ENCODE measurements at places on chromosomes 5 and 9.

GRCh38 chr5:68251804-68252522 lies 36.4 kb downstream of the PIK3R1 start:
- DNase-seq = peak; percentile 57

DNA sequence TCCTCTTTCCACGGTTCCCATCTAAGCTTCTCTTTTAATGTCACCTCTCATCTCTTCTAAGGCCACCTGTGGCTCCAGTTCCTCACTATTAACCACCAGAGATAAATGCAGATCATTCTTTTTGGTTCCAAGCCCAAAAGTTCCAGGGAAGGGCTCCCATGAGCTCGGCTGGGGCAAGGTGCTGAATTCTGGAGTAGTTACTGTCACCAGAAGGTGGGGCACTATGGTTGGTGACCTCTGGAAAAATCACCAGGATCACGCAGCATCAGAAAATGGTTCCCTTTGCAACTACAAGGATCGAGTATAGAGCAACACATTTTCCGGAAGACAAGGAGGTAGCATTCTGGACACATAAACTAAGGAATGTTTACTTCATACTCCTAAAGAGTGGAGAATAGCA lies 528.7 kb upstream of the DAP start:
- peak; percentile 58 for DNase-seq

GRCh38 chr5:142819825-142820224 lies 49.6 kb downstream of the ARHGAP26 start:
- no peak for DNase-seq

GRCh38 chr5:32471784-32472183 lies 27.2 kb upstream of the ZFR start:
- DNase-seq = peak; percentile 58

- DNase-seq = no peak
These were observed 380.2 kb upstream of the ZNF462 start for GRCh38 chr9:106482733-106483132.

- no peak for DNase-seq
These were observed 71.1 kb downstream of the MAPKAP1 start for GRCh38 chr9:125635888-125636287.

- no peak for DNase-seq
These were observed 135.1 kb downstream of the SLC25A46 start for GRCh38 chr5:110873773-110874437.

GRCh38 chr5:122942164-122942914 lies 94.2 kb downstream of the PPIC start:
- no peak for DNase-seq

GRCh38 chr5:151492729-151493128 lies 45.3 kb downstream of the SLC36A1 start:
- DNase-seq = no peak

GRCh38 chr5:107977550-107978071 lies 306.9 kb upstream of the EFNA5 start:
- no peak for DNase-seq

GRCh38 chr5:53814819-53815218 lies 254.4 kb downstream of the NDUFS4 start:
- DNase-seq = no peak

DNA sequence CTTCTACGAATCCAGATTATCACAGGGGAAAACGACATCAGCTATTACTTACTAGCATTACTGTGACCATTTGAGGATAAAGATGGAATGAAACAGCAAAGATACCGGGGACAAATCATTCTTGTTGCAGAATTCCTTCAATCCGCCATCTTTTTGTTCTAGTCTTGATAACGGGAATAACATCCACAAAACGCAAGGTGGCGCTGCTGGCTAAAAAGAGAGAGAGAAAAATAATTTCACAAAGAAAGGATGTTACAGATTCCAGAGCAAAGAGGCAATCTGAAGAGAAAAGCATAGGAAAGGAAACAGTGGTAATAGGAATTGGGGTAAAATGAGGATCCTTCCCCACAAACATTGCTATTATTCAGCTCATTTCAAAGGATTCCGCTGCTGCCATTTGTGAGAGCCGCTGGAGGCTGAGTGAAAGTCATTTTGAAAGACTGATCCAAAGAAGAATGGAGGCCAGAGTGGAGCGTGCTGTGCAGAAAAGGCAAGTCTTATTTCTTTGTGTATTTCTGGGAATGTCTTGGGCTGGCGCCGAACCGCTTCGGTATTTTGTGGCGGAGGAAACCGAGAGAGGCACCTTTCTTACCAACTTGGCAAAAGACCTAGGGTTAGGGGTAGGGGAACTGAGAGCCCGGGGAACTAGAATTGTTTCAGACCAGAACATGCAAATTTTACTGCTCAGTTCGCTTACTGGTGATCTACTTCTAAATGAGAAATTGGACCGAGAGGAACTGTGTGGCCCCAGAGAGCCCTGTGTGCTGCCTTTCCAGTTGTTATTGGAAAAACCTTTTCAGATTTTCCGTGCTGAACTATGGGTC lies at the start of gene PCDHB7:
Gene PCDHB7 (plus strand): TSS at position 264 of the 824 bp plus-strand sequence. CDS start 192 bp downstream, at position 456.
- DNase-seq = peak; percentile 82

DNA sequence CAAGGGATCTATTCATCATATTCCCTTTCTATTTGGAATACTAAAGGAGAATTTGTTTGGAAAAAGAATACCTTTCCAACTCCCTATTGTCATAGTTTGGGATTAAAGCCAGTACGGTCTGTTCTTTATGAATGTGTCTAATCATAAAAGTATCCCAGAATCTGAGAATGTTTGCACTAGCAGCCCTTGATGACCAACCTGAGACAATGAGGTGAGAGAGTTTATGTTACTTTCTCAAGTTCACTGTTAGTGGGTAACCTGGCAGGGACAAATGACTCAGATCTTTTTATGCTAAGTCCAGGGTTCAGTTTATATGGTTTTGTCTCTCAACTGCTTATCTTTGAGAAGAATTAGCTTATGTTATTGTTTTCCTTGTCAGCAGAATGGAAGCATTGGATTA lies 25.3 kb upstream of the TLR4 start:
- no peak for DNase-seq

DNA sequence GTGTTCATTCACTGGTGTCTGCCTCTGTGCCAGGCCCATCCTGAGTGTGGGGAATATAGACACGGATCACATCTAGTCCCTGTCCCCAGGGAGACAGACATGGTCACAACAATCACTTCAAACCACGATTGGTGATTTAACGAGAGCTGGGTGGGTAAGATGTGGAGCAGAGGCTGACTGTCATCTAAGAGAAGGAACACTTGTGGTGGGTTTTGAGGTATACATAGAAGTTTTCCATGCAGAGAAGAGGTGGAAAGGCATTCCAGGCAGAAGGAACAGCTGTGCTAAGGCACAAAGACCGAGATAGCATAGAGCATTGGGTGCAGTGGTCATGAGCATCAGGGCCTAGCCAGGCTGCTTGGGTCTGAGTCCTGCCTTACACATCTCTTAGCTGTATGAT lies 22.7 kb upstream of the WDR38 start:
- DNase-seq = no peak

DNA sequence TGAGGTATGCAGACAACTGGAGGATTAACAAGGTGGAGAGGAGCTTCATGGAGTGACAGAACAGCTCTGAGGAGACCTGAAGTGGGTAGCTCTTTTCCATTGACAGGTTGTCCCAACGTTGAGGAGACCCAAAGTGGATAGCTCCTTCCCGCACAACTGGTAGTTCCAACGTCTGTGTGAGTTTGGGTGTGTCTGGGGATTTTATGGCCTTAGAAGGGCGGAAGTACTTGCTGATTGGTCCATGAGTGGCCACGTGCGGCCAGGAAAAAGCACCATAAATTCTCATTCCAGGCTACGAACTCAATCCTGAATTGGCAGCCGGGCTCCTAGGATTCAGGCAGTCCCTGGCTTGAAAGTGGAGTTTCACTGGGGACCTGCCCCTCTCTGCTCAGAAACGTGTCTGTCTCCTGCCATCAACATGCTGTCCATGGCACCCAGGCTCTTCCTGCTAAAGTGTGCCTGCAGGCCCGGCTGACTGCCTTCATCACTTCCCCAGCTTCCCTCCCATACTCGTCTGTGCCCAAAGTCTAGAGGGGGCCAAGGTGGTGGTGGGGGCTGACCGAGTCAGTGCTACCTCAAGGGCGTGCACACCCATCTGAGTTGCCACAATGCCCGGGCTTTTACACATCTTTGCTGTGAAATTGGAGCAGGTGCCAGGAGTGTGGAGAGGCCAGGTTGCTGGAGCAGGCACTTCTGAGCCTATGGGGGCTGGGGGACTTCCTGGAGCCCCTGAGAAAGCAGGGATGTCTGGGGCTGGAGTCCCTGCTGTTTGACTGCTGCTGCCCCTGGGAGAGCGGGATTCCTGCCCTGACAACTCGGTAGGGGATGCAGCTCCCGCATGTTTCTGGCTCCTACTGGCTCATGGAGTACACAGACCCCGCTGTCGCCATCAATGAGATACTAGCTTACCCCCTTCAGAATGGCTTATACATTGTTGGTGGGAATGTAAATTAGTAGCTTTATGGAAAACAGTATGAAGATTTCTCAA lies 2034.6 kb upstream of the ACO1 start:
- no peak for DNase-seq

DNA sequence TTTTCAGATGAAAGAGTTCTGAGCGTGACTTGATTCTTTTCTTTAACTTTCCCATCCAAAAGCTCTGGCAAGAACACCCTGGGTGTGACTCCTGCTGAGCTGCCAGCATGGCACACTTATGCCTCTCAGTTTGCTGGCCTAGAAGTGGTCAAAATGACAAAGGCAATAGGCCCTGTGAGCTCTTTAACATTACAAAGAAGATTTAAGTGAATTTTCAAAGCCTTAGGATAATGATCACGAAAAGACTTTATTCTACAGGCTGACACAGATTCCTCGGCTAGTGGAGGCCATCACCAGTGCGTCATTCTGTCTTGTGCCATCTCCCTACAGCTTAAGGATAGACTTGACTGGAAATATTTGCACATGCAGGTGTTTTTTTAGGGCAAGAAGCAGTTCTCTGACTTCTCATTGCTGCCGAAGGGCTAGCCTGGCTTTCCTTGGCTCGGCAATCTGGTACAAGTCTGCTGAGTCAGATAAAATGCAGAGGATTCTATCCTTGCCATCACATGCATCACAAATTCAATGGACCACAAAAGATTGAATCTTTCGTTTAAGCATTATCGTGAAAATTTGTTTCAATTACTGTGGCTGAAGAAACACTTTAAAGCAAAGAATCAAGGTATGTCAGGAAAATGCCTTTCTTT lies 311.5 kb downstream of the COX7C start:
- DNase-seq = peak; percentile 80

DNA sequence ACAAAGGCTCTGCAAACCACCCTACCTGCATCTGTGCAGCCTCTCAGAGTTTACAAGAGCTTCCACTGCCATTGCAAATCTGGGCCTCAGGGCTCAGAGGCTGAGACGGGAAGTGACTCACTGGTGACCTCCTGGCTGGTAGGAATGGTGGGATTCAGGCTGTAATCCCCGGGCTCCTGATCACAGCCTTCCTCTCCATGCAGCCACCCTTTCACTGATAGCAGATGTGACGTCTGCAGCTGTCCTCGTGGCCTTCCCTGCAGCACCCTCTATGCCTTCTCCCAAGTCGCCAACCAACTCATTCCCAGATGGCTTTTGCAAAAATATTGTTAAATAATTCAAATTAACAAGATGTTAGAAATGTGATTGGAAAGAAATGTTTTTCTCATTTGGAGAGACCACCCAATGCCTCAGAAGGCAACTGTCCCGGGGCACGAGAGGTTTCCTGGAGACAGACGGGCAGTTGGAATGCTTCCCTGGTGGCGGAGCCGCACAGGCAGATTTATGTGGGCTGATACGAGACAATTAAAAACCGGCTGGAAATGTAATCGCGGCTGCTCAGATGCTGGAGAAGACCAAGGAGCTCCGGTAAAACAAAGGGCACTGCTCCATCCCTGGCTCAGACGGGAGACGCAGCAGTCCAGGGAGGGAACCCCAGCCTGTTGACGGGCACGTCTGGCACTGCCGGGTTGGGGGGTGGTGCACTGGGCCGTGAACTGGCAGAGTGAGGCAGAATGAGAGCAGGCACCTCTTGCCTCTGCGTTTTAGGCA lies 34.4 kb upstream of the SLC25A51 start:
- no peak for DNase-seq

DNA sequence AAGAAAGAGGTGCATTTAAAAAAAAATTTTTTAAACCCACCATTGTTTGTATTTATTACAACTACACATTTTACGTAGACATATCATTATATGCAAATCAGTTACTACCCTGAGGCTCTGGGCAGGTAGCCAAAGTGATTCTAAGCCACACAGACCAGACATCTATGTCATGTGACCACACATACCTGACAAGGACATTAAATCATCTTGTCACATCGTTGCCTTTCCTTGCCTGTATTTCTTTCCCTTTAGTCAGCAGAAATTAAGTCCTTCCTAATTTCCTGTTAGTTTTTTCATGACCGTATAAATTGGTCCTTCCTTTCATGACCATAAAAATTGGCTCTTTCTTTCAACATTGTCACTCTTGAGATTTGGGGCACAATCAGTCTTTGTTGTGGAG lies 134.2 kb upstream of the MARCHF11 start:
- DNase-seq = no peak

- DNase-seq = no peak
These were observed 59.5 kb upstream of the EQTN start for GRCh38 chr9:27356446-27356845.

- DNase-seq = peak; percentile 24
These were observed 121.9 kb upstream of the CXCL14 start for GRCh38 chr5:135700731-135701130.

DNA sequence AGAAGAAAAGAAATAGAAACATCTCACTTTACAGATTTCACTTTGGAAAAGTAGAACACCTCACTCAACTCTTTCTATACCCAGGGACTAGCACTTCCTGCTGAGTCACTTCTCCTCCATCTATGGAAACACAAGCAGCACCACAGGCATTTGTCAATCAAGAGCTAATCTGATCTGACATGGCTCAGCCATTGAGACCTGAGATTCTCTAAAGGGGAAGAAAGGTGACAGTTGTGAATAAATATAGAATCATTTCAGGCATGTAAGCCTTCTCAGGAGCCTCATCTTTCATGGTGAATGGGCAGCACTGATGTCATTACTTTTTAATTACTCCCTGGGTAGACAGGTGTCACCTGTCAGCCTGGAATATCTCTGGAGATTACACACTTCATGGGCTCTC lies 559.8 kb downstream of the HINT1 start:
- peak; percentile 55 for DNase-seq

GRCh38 chr5:173567548-173567947 lies 48.9 kb downstream of the BOD1 start:
- DNase-seq = peak; percentile 1

- no peak for DNase-seq
These were observed 28.1 kb downstream of the IL33 start for GRCh38 chr9:6243746-6244145.

GRCh38 chr9:104795082-104795481 lies 31.2 kb downstream of the NIPSNAP3B start:
- DNase-seq = no peak

GRCh38 chr9:130699047-130699446 lies 5.5 kb downstream of the EXOSC2 start:
- DNase-seq = no peak

GRCh38 chr5:122202952-122203351 lies 73.6 kb downstream of the ZNF474 start:
- no peak for DNase-seq

DNA sequence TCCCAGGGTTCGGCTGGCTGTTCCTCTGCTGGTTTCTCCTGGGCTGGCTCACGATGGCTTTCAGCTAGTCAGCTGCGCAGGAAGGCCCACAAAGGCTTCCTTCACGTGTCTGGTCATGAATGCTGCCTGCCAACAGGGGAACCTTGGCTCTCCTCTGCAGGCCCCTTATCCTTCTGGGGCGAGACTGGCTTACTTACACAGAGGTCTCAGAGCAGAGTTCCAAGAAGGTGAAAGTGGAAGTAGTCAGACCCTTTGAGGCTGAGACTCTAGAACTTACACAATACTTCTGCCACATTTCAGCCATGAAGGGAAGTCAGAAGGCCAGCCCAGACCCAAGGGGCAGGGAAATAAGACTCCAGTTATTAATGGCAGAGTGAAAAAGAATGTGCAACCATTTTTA lies 99.5 kb downstream of the LHFPL2 start:
- no peak for DNase-seq

GRCh38 chr5:172959824-172960799 lies 888 bp downstream of the RPL26L1 start:
- DNase-seq = no peak
